ENCODE measurements at places on chromosomes 1 and 21.
A peak's percentile ranks its signal among the peaks of the same experiment; 100 is the strongest.

GRCh38 chr1:203028784-203029553, 2.7 kb downstream of the PPFIA4 start:
- DNase-seq: no peak

DNA sequence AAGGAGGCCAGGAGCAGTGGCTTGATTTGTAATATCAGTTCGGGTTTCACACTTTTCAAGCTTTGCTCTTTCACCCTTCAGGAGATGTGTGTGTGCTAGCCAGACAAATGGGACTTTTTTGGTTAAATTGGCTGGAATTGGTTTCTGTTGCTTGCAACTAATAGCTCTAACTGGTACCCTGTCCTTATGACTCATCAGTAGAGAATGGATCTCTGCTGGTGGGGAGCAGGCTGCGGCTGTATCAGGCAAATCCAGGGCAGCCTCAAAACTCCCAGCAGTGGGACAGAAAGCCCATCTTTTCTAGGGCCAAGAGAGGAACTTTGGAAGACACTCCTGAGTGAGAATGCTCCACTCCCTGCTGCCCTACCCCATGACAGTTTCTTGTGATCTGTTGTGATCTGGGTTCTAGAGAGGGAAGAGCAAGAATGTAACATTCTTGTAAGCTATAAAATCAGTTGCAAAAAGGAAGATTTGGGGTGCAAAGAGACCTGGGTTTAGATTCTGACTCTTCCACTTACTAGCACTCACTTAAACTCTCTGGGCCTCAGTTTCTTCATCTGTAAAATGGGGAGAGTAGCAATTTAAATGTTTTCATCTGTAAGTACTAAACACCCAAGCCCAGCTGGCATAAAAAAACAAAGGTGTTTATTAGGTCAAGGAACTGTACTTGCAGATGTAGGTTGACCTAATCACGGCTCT, 257.0 kb upstream of the TMEM51 start:
- no peak for DNase-seq

GRCh38 chr1:234655328-234656069, 45.5 kb upstream of the IRF2BP2 start:
- no peak for DNase-seq

GRCh38 chr1:23167353-23168078, 1.1 kb downstream of the LUZP1 start:
- no peak for DNase-seq

DNA sequence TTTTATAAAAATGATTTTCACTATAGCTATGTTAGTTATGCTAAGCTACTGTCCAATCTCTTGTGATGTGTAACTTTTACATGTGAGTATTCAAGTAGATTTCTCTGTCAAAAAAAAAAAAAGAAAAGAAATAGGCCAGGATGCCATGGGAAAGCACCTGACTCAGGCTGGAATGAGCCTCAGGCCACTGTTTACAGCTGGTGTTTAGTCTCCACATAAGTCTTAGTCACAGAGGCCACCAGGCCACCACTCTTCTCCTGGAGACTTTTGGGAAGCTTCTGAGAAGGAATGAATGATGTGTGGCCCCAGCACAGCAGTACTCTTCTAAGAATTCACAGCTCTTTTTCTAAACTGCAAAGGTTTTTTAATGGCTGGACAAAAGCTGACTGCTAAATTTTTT, 48.9 kb downstream of the CHML start:
- DNase-seq: no peak

- DNase-seq: no peak
Observed at GRCh38 chr1:87549738-87550137, 221.1 kb downstream of the LMO4 start.

DNA sequence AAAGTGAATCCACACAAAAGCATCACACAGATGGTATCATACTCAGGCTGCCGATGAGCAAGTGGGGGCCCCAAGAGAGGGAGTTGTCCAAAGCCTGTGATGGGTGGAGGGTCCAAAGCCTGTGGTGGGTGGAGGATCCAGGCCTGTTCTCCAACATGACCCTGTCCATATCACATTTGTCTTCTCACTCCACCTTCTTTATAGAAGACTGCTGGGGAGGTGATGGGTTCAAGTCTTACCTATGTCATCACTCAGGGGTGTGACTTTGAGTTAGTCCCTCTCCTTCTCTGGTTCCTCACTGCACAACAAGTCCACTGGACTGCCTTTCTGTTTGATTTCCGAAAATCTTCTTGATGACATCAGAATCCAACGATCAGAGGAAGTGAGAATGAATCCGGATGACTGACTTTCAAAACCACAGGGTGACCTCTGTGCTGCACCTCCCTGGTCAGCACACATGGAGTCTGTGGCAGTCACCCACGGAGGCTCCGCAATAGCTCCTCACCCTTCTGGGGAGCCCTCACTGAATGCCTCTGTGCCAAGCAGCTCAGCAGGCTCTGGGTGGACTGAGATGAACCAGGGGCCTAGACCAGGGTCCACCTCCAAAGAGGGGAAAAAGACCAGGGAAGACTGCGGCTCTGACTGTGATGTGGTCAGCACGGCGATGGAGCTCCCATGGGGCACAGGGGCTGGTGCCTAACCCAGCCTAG, 166.8 kb downstream of the HIVEP3 start:
- peak; percentile 40 for DNase-seq

GRCh38 chr1:110153407-110153950, 3.2 kb downstream of the SLC6A17 start:
- DNase-seq: no peak

DNA sequence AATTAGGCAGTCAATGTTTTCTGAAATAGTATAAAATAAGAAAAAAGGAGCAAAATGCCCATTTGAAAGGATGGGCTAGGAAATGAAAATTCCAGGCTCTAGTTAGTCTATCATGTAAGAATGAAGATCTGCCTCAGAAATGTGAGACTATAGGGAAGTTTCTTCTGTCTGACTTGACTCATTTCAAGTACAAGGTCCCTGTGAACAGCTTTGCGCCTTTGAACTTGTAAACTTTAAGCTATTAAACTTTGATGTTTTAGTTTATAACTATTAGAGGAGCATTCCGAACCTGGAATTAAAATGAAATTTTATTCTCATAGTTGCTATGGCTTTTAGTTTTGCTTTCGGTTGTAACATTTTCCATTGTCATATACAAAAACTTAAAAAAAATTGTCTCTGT, 199.4 kb downstream of the RPS6KC1 start:
- DNase-seq: no peak

GRCh38 chr1:43986712-43987111, 4.7 kb upstream of the CCDC24 start:
- DNase-seq: no peak

DNA sequence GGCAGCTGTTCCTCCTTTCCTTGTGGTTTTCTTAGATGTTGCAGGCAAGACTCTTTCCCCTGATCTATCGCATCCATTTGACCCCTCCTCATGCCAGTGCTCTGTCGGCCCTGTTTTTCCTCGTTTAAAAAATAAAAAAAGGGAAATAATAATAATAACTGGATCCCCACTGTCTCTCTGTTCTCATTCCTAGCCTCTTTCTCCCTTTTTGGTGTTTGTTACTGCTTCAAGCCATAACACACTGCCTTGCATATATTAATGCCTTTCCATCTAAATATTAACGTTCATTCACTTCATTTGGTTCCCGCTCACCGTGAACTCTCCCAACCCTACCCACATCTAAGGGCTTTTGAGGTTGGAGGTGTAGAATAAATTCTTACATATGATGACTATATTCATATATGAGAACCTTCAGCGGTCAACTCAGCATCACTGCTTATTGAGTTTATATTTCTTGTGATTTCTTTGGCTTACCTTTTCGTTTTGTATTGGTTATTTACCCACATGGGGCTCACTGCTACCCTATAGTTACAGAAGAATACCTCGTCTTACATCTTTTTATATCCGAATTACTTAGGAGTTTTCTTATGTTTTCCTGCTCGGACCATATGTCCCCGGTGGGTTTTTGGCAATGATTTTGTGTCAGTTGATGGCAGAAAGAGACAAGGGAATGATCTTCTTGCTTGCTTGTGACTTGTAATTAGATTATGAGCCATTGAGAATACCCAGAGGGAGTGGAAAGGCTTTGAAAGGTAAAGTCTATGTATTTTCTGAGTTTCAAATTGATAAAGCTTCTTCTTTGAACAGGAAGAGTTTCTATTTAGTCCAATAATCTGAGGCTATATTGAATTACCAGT, 805 bp downstream of the ATG4C start:
- DNase-seq: no peak

GRCh38 chr1:228906223-228906860, 171.1 kb downstream of the RHOU start:
- no peak for DNase-seq

DNA sequence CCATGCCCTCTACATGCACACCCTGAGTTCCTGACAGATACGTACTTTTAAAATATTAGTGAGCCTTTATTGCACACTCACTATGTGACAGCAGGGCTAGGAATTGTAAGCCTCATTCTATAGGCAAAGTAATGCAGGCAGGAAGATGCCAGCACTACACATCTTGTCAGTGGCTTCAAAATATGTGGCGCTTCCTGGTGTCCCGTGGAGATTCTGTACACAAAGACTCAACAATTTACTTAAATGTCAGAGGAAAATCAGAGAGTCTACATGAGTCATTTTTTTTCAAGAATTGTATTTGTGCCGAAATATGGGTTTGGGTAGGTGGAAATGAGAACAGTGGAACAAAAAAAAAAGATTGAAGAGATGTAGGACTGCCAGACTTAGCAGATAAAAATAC, 27.6 kb downstream of the RNASEL start:
- DNase-seq: no peak

GRCh38 chr1:95085376-95085775, 12.6 kb upstream of the ALG14 start:
- no peak for DNase-seq

DNA sequence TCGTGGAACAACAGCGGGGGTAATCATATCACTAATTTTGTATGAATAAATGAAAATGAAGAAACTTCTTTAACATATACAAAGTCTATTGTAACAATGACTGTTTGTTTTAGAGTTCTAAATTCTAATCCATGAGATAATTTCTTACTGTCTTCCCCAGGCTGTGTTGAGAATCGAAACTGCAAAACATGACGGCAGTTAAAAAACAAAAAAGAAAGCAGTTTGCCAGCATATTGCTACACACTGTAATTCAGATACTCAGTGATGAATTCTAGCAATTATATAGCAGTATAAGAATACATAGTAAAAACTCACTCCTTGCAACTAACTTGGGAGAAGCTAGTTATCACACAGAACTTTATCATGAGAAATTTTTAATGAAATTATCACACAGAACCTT, 22.1 kb downstream of the INSL5 start:
- DNase-seq: peak; percentile 57

GRCh38 chr1:3026581-3027391, 5.5 kb downstream of the ACTRT2 start:
- no peak for DNase-seq

DNA sequence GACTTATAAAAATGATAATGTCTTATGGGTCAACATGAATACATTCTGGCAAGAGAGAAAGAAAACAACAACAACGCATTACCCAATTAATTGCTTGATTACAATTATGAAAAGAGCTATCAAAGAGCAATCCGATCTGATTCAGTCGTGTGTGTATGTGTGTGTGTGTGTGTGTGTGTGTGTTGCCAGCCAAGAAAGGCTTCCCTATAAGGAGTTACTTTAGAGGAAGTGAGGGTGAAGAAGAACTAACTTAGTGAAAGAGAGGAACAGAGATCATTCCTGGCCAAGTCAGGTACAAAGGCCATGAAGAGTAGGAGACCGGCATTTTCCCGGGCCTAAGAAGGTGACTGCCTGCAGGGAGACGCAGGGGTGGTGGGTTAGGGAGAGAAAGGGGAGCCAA, 9.4 kb downstream of the TMEM35B start:
- no peak for DNase-seq

- DNase-seq: no peak
Observed at GRCh38 chr21:18117176-18117575, 127.5 kb upstream of the CHODL start.

GRCh38 chr1:48068206-48068605, 71.0 kb upstream of the TRABD2B start:
- DNase-seq: no peak
